ENCODE measurements at places on chromosomes 5 and 9.

DNA sequence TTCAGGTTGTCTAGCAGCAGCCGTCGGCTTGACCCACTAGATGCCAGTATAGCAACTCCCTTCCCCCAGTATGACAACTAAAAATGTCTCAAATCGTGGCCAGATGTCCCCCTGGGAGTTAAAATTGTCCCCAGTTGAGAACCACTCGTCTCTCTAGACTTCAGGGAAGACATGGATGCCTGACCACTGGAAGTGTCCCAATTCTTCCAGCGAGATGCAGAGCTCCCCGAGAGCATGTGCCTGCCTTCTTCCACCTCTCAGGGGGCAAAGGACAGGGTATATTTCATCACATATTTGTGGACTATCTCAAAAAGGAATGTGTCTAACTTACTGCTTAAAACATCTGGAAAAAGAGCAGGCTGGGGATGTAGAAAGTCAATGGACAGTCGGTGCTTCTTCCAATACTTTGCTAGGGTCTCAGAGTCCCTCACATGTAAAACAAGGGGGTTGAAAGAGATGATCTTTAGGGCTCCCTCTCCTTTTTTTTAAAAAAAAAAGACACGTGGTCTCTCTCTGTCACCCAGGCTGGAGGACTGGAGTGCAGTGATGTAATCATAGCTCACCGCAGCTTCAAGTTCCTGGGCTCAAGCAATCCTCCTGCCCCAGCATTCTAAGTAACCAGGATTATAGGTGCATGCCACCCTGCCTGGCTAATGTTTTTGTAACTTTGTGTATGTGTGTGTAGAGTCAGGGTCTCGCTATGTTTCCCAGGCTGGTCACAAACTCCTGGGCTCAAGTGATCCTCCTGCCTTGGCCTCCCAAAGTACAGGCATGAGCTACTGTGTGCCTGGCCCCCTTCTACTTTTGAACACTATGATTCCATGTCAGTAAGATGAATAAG lies 190.6 kb downstream of the DAB2IP start:
- no peak for DNase-seq

- no peak for DNase-seq
These were observed 11.3 kb upstream of the ANGPTL2 start for GRCh38 chr9:127133739-127134167.

GRCh38 chr9:120439926-120440325 lies 140.0 kb downstream of the CDK5RAP2 start:
- DNase-seq, result peak; percentile 77

DNA sequence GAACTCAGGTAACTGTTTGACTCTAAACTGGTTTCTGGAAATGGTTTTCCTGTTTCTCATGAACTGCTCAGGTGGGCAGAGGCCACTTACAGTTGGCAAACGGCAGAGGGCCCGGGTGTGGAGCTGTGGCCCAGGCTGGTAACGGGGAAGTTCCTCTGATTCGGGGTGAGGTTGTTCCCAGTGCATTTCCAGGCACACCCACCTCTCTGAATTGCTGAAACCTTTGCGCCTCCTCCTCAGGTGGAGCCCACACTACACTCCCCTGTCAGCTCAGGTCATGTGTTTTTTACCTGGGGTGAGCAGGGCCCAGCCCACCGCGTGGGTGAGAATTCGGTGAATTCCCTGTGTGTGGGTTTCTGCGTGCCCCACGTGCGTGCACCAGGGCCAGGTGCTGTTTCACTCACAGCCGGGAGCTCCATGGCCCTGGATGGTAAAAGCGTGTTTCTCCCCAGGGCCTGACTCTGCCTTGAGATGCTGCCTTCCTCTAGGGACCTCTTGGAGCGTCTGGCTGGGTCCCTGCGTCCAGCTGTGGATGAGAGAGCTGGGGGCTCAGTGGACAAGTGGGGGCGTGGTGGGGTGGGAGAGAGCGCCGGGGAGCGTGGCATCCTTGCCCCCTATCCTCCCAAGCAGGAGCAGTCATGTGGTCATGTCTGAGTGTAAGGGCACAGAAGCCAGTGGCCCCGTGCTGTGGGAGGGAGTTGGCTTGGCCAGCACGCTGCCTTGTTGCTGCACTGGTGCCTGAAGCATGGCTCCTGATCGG lies 33.5 kb upstream of the LPCAT1 start:
- DNase-seq, result no peak

DNA sequence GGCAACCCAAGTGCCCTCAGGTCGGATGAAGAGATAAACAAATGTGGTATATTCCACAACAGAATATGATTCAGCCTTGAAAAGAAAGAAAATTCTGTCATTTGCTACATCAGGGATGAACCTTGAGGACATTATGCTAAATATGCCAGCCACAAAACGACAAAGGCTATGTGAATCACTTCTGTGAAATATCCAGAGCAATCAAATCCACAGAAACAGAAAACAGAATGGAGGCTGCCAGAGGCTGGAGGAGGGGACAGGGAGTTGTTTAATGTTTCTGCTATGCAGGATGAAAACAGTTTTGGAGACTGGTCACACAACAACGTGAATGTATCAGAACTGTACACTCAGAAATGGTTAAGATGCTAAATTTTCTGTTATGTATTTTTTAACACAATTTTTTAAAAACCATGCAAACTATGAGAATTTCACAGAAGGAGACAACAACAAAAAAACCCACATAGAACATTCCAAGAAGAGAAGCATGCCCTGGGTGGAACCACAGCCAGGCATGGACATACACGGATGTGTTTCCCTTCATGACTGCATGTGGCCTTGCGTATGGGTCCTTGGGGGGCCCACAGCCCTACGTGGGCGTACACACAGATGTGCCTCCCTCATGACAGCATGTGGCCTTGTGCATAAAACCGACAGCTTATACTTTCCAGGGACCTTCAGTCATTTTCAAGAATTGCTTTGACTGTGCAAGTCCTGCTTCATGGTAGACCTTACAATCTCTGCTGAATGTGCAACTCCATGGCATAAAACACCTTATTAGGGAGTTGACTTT lies 146.7 kb downstream of the ROR2 start:
- DNase-seq, result no peak

- DNase-seq, result no peak
These were observed 68.9 kb upstream of the STXBP1 start for GRCh38 chr9:127543221-127543620.

- no peak for DNase-seq
These were observed 190.9 kb downstream of the RFK start for GRCh38 chr9:76203373-76203772.

DNA sequence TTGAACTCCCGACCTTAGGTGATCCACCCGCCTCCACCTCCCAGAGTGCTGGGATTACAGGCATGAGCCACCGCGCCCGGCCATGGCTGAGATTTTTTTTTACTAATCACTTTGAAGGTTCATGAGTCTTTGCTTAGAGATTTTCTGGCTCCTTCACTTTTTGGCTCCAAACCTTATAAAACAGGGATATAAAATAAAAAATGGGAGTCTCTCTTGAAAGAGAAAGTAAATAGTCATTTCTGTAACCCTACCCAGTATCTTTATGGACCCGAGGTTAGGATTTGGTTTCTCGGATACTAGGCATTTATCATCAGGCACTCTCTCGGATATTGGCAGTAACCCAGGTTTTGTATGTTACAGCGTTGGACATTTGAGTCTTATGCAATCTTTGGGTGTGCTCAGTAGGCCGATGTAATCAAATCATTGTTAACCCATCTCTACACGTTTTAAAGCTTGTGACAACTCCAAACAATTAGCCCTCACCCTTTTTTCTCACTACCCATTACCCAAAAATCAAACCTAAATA lies 25.3 kb downstream of the STXBP1 start:
- DNase-seq, result peak; percentile 13

DNA sequence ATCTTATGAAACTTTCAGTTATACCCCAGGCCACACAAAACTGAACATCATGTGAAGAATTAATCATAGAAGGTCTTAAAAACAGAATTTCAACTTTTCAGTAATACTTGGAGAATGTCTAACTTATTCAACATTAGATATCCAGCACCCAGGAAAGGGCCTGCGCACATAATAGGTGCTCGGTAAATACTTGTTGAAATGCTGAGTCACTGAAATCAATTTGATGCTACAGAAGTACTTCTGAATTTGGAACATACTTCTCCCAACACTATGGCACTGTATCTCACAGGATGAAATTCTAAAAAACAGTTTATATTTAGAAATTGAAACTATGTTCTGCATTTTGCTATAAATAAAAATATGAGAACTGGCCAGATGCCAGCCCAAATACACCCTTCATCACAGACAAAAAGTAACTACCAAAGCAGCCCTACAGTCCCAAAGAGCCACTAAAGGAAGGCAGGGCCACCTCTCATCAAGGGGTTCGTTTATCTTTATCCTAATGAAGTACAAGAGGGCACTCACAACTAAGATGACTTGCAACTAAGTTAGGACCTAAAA lies 26.5 kb downstream of the MRPS27 start:
- no peak for DNase-seq

- no peak for DNase-seq
These were observed 1154.7 kb downstream of the DTWD2 start for GRCh38 chr5:117833691-117834090.

GRCh38 chr9:109286981-109287380 lies 33.9 kb downstream of the EPB41L4B start:
- DNase-seq, result no peak

GRCh38 chr5:74145951-74146350 lies 494.6 kb downstream of the ENC1 start:
- no peak for DNase-seq

DNA sequence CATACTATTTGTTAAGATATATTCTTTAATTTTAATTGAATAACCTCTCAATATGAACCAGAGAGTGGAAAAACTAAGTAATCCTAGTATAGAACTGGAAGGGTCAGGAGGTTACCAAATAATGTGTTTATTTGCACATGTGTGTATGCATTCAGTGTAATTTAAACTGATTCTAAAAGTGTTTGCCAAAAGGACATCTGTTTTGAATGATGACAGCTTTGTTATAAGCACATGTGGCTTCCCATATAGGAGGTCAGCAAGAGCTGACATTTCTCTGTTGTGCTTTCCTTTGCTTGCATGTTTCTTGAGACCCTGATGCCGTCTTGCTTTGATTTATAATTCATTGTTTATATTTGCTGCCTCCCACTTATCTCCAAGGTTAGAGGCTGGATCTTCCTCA lies 383.4 kb downstream of the BRINP1 start:
- DNase-seq, result no peak

- no peak for DNase-seq
These were observed 6.0 kb upstream of the IL13 start for GRCh38 chr5:132651838-132652469.

DNA sequence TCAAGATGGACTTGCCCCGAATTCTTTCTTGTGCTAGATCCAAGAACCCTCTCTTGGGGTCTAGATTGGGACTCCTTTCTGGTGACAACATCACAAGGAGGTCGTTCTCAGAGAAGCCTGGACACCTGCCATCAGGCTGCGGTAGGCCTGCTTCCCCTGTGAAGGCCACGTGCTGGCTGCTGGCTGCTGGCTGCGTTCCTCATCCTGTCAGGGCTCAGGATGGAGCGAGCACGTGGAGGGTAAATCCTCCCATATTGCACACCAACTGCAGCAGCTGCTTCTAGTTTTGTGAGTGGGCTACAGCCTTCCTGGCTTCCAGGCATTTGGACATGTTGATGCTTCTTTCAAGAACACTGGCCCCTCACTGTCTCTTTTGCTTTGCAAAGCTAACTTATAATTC lies 95.6 kb downstream of the HSPA4 start:
- no peak for DNase-seq

- no peak for DNase-seq
These were observed 318.8 kb downstream of the FAM170A start for GRCh38 chr5:119948162-119948561.

- no peak for DNase-seq
These were observed 69.6 kb downstream of the NMUR2 start for GRCh38 chr5:152335461-152335860.

- DNase-seq, result no peak
These were observed 119.4 kb downstream of the TTC39B start for GRCh38 chr9:15187589-15187988.

- DNase-seq, result peak; percentile 64
These were observed 130.3 kb downstream of the RGS3 start for GRCh38 chr9:113593682-113594281.

- DNase-seq, result no peak
These were observed 61.2 kb upstream of the MAP1B start for GRCh38 chr5:72046106-72046505.

DNA sequence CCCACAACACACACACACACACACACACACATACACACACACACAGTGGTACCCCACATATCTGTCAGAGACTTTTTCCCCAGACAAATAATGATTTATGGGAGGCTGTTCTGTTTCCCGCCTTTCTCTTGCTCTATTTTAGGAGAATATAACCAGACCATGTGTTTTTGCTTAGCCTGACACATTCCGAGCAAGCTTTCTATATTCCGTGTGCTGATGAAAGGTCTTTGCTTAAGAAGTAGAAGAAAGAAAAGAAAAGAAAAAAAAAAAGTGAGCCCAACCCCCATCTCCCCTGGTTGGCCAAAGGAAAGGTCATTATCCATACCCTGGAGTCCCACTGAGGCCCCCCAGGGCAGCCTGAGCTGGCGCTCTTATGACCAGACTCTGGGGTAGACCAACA lies 338.6 kb downstream of the SLIT3 start:
- DNase-seq, result no peak

DNA sequence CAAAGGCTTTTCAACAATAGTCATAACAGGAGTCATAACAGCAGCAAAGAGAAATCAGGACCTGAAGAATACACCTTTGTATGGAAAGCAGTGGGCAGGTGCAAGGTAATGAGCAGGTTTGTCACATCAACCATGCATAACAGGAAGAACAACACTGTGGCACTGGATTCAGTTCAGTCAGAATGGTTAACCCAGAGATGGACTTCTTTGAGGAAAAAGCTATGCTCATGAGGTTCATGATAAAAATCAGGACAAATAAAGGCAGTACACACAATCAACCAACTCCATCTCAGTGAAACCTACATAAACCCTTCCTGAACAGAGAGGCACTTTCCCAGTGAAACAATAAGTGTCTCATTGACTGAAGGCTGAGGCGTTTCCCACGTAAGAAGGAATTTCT lies 27.0 kb downstream of the ABITRAM start:
- DNase-seq, result no peak

DNA sequence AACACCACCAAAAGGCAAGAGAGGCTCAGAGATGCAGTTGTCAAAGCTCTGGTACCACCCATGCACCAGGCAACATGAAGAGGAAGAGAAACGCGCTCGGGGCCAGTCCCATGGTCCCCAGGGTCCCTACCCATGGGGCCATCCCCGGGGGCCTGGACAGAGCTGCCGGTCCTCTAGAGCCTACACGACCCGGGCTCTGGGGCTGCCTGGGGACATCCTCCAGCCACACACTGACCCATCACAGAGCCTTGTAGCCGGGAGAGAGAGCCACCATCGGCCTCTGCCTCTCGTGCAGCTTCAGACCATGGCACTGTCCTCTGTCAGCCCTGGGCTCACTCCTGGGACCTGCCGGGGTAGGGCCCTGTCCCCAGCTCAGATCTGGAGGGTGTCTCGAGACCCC lies 23.7 kb downstream of the VAV2 start:
- DNase-seq, result no peak

Data from inflammatory macrophage treated with lipopolysaccharide for 4 hours (primary cell).